ENCODE measurements at places on chromosomes 16 and 17. TPM values are rescaled to one million over a fixed set of nuclear protein-coding genes. Genes with fewer than 3 reads are reported as not detected.

ENPP7 gene
- not detected for total RNA-seq

HOXB9 gene
- not detected for total RNA-seq

USP43 gene
- 7.2 TPM for total RNA-seq

GRCh38 chr17:55322453-55322985 lies 57.8 kb downstream of the HLF start:
- H3K27ac ChIP-seq, result no peak overlapping the region
- no peak for DNase-seq
- no peaks in the 10 kb centered on the region for H3K27me3 ChIP-seq
- no peaks in the 10 kb centered on the region for H3K36me3 ChIP-seq

- no peaks in the 10 kb centered on the region for H3K27me3 ChIP-seq
- no peak overlapping the region for H3K4me3 ChIP-seq
- H3K27ac ChIP-seq, result no peak overlapping the region
- no peaks in the 10 kb centered on the region for H3K4me1 ChIP-seq
Measured at GRCh38 chr16:57041182-57042156, 50.9 kb upstream of the CPNE2 start.

GRCh38 chr16:12474806-12475410 lies 328.8 kb downstream of the CPPED1 start:
- H3K27ac ChIP-seq, result no peak overlapping the region
- DNase-seq, result no peak
- no peak overlapping the region for H3K4me3 ChIP-seq
- no peaks in the 10 kb centered on the region for H3K36me3 ChIP-seq
- no peaks in the 10 kb centered on the region for H3K27me3 ChIP-seq

- DNase-seq, result no peak
- no peak overlapping the region for H3K4me3 ChIP-seq
- H3K36me3 ChIP-seq, result peaks cover 29% of the 10 kb centered on the region
- no peaks in the 10 kb centered on the region for H3K27me3 ChIP-seq
Measured at GRCh38 chr16:4814046-4814445, 11.6 kb upstream of the ROGDI start.

DNA sequence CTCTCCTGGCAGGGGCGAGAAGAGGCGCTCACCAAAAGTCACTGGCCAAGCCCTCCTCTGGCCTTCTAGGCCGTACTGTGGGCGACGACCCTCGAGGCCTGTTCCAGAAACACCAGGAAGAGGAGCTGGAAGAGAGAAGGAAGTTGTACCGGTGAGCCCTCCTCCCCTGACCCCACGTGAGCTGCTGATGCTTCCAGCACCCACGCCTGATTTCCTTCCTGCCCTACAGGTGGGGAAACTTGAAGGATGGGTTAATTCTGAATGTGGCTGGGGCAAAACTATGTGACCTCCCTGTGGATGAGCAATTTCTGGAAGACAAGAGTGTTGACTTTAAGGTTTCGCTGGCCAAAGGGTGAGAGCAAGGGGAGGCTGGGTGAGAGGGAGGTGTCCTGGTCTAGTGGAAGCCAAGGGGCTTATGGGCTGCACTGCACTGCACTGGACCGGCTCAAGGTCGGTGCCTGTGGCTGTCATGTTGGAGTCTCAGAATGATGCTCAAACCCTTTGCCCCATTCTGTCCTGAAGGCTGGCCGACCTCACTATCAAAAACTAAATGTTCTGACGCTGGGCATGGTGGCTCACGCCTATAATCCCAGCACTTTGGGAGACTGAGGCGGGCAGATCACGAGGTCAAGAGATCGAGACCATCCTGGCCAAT lies 6.2 kb downstream of the C17orf100 start:
- peaks cover 10% of the 10 kb centered on the region for H3K4me1 ChIP-seq
- peaks cover 57% of the 10 kb centered on the region for H3K27me3 ChIP-seq

Measured in GM23338 (cell line).